ENCODE measurements at places on chromosomes 3 and 15.

- DNase-seq = no peak
Measured at GRCh38 chr15:35697549-35698299, 151.8 kb upstream of the DPH6 start.

DNA sequence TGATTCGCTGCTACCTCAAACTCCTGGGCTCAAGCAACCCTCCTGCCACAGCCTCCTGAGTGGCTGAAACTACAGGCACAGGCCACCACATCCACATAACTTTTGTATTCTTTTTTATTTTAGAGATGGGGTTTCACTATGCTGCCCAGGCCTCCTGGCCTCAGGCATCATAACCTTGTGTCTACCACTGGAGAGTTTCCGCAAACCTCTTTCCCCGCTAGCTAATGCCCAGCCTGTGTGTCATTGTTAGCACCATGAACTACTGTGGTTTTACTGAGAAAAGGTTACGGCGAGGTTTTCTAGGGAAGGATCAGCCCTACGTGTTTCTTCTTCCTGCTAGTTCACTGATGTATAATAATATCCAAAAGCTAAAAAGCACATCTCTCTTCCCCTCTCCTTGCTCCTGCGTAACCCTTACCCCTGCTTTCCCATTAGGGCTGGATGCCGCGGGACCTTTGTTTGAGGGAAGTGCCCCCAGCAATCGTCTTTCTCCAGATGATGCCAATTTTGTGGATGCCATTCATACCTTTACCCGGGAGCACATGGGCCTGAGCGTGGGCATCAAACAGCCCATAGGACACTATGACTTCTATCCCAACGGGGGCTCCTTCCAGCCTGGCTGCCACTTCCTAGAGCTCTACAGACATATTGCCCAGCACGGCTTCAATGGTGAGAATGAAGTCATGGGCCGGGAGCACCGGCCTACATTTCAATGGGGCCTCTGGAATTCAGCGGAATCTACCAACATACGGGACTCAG is 113.7 kb downstream of the LIPC start:
- DNase-seq = no peak

DNA sequence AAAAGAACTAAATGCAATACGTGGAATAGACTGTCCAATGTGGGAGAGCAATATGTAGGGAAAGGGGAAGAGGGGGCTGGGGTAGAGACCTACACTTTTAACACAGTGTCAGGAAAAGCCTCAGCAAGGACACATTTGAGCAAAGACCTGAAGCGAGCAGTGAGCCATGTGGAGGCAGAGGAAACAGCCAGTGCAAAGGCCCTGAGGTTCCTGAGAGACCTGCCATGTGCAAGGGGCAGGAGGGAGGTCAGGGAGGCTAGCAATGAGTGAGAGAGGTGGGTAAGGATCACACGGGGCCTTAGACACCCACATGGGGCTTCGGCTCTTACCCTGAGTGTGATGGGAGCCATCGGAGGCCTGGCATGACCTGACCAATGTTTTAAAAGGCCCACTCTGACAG is 181.0 kb downstream of the RAB11A start:
- no peak for DNase-seq

DNA sequence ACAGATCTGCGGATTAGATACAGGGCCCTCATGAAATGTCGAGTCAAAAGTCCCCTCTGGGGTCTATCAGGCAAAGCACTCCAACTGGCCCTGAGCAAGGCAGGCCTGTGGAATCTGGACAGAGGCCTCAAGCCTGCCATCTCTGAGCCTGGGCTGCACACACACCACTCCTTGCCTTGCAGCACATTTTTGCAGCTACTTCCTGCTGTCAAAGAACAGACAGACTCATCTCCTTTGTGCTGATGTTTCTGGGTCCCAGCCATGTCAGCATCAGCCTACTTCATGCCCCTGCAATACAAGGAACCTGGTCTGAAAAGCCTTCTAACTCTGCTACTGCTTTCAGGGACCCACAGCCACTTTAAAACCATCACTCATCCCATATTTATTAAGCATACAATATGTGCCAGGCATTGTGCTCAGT is 60.6 kb upstream of the IL12A start:
- no peak for DNase-seq

DNA sequence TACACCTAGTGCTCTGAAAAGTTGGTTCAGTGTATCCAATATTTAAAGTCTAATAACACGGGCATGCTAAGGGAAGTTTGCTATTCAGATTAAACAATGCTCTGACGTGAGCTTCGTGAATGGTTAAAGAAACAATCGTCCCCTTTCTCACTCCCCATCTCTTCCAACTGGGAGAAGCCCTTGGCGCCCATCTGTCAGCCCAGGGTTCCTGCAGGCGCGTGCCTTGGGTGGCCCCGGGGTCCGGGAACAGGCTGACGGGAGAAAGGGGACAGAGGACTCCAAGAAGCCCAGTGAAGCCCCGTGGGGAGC is 413 bp downstream of the SEC22C start:
- no peak for DNase-seq

GRCh38 chr3:132592216-132592615 is 4.9 kb upstream of the ACKR4 start:
- DNase-seq = no peak

GRCh38 chr3:115279939-115280338 is 132.9 kb upstream of the ZBTB20 start:
- no peak for DNase-seq

- no peak for DNase-seq
Measured at GRCh38 chr3:188321258-188321657, 167.3 kb downstream of the LPP start.

DNA sequence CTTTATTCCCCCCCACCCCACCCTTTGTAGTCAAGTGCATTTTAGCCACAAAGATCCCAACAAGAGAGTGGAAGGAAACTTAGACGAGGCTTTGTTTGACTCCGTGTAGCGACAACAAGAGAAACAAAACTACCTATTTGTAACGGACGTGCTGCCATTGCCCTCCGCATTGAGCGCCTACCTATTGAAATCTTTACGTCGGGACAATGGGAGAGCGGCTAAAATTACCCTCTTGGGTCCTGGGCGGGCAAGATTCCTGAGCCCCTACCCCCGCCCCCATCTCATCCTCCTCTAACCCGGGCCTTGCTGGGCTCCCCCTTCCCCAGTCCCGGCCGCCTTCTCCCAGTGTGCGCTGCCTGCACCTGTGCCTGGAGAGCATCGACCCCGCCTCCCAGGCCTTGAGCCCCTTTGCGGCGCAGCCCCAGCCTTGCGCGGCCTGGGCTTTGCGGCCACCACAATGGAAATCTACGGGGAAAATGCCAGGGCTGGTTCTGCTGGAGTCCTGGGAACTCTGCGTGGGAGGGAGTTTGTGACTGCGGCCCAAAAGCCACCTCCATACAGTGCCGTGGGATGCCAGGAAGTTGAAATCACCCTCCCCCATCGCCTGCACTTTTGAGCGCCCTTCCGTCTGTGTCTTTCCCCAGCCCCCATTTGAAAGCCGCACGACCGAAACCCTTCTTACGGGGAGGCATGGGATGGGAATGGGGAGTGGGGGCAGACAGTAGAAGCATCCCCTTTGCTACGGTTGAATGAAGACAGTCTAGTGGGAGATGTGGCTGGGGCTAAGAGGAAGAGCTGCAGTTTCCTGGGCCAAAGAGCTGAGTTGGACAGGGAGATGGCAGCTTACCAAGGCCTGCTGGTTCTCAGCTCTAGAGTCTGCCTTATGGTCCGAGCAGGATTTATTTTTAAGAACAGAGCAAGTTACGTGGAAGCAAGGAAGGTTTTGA is 1.1 kb upstream of the SOX2 start:
- DNase-seq = peak; percentile 73

DNA sequence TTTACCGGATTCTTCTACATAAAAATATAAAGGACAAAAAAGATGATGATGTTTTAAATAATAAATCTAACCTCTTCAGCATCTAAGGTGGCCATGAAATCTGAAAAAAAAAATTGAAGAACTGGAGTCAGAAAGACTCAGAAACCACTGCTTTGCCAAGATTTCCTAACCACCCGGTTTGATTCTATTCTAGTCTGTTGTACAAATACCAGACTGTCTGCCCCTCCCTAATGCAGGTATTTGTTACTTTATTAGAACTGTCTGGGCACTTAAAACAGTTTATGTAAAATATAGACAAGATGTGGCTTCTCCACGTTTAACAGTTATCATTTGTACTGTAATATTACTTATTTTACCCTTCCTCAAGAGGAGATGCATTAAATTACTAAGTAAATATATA is 48.8 kb downstream of the UACA start:
- no peak for DNase-seq

DNA sequence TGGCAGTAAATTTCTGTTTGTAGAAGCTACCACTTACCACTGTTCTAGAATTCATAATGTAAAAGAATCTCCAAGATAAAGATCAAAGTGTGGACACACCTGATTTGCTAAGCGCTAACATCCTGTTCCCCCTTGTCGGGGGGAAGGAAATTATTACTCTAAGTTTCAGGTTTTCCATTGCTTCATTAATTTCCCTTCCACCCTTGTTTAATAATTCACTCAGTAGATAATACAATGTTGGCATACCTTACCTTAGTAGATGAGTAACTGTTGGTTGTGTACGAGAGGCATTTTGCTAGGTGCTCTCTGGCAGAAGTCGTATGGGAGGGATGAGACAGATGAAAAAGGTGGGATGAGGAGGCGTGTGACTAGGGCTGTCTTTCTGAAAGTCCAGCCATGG is 641.2 kb upstream of the ARRDC4 start:
- no peak for DNase-seq

DNA sequence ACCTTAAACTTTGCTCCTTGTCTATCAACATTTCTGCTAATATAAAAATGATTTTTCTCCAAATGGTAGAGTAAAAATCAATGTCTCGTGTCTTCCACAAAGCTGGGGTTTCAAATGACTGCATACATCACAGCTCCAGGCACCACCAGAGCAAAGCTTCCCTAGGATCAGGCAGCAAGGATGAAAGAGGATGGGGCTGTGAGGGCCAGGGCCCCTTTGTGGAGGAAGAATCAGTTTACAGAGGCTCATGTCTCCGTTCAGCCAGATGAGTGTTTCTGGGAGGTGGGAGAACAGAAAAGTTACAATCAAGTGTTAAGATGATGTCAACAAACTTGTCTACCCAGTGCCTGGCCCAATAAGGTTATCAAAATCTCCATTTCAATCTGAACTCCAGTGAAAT is 105.5 kb downstream of the BDH1 start:
- no peak for DNase-seq

GRCh38 chr15:32870240-32871033 is 152.6 kb downstream of the GREM1 start:
- DNase-seq = no peak

- DNase-seq = peak; percentile 74
Measured at GRCh38 chr3:100254168-100254777, 6.5 kb upstream of the TBC1D23 start.

GRCh38 chr15:78045189-78045588 is 32.3 kb downstream of the TBC1D2B start:
- no peak for DNase-seq

GRCh38 chr3:182668541-182668940 is 124.8 kb upstream of the ATP11B start:
- DNase-seq = no peak

DNA sequence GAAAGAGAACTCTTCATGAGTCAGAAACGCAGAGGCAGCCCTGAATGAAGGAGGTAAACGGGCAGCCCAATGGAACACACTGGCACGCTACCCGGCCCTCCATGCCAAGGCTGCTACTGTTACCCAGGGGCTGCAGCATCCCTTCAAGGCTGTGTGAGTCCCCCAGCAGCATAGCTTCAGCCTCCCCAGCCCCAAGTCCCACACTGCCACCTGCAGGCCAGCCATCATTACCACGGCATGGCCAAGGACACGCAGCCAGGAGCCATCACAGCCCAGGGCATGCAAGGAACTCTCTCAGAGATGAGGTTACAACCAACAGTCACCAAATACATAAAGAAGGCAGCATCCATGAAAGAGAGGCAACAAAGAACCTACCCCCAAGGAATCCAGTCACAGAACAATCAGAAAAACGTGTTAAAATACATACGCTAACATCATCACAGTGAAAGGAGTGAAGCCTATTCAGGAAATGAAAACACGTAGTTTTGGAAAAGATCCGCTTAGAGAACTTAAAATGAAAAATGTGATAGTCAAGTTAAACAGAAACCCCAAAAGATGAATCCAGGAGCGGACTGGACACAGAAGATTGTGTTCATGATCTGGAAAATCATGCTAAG is 22.4 kb downstream of the PLA2G4F start:
- DNase-seq = peak; percentile 76

DNA sequence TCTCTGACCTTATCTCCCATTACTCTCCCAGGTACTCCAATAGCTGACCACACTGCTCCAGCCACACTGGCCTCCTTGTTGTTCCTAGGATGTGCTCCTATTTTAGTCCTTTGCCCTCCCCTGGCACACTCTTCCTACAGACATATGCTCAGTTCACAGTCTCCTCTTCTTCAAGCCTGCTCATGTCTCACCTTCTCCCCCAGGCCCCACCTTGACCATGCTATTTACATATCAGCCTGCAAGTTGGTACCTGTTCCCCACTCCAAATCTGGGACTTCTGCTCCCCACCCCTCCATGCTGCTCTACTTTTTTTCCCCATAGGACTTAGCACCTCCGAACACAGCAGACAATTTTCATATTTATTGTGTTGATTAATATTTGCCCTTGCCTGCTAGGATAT is 84.9 kb upstream of the BCL6 start:
- no peak for DNase-seq

DNA sequence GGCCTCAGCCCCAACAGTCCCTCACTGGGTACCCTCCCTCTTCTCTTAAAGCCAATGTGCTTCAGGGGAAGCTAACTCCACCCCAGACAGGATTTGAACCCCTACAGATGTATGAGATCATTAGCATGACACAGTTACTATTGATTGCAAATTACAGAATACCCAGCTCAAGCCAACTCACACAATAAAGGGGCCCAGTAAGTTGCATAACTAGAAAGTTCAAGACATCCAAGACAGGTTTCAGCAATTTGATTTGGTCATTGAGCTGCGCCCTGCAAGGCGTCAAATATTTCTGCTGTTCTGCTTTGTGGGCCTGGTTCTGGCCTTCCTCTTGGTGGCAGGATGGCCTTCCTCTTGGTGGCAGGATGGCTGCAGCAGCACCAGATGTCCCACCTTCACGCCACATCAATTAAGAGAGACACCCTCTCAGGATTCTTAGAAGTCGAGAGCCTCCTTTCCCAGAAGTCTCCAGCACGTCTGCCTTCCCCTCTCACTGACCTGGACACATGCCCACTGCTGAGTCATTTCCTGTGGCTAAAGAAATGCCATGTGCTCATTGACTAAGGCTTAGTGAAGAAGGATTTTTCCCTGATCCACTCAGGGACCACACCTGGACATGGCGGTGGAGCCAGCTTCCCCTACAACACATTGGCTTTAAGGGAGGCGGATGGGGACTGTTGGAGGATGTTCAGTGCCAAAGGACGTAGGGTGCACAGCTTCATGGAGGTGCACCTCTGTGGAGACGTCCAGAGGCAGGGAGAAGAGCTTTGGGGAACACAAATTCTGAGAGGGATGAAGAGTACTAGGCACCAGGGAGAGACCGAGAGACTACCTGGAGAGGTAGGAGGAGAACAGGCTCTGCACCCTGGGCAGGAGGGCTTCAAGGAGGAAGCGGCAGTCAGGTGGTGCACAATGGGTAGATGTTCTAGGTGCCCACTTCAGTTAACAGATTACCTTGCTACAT is 49.1 kb downstream of the DNASE1L3 start:
- no peak for DNase-seq

- no peak for DNase-seq
Measured at GRCh38 chr3:166223120-166223519, 385.9 kb upstream of the BCHE start.

Measured in NCI-H1436 (cell line).